ENCODE measurements at places on chromosomes 2 and 18.

DNA sequence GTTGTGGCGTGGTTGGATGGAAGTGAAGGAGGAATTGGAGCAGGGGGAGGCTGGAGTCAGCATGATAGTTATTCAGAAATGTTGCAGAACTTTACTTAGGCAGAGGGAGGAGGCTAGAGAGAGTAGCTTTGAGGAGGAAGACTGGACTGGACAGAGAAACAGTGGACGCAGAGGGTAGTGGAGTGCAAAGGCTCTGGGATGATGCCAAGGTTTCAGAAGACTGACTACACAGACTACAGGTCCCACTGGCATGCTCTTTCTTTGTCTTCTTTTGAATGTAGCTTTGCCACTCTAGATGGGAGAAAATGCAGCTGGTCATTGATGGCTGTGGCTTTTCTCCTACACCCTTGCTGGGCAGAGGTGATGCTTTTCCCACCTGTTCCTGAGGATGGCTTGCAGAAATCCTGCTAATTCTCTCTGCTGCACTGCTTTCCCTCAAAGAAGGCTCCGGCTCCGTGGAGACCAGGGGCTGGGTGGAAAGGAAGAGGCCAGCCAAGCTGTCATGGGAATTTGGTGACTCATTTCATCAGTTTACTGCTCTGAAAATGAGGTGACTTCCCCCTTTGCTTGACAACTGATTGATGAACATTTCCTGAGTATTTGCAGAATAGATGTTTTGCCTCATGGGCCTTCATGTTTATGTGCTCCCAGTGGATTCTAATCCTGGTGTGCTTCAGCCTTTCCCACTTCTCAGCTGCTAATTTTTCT, 42.4 kb downstream of the MEIS1 start:
- no peak for DNase-seq

DNA sequence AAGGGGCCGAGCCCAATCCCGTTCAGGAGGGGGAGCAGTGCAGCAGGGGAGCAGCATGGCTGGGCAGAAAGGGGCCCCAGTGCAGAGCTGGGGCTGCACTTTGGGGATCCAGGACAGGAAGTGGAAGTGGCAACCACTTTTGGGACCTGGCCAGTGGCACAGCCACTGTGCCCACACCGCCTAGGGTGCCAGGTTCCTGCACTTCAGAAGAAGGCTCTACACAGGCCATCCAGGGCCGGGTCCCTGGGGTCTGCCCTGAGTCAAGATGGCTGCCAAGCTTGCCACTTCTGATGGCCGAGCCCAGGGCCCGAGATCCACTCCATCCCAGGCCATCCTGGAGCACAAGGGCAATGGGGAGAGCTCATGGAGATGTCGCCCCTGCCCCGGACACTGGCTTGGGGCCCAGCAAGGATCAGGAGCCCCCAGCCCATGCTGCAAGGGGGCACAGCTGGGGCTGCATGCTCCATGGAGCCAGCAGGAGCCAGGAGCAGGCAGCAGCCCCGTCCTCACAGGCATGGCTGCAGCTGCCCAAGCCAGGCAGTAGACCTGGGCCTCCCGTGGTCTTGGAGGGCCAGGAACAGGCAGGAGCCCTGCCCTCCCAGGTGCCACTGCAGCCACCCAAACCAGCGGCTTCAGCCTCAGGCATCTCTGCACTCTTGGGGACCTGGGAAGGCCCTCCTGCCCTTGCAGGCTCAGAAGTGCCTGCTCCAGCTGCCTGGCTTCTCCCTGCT, 35.0 kb upstream of the ID2 start:
- no peak for DNase-seq

- DNase-seq, result no peak
Measured at GRCh38 chr2:215698566-215698965, 262.7 kb upstream of the FN1 start.

DNA sequence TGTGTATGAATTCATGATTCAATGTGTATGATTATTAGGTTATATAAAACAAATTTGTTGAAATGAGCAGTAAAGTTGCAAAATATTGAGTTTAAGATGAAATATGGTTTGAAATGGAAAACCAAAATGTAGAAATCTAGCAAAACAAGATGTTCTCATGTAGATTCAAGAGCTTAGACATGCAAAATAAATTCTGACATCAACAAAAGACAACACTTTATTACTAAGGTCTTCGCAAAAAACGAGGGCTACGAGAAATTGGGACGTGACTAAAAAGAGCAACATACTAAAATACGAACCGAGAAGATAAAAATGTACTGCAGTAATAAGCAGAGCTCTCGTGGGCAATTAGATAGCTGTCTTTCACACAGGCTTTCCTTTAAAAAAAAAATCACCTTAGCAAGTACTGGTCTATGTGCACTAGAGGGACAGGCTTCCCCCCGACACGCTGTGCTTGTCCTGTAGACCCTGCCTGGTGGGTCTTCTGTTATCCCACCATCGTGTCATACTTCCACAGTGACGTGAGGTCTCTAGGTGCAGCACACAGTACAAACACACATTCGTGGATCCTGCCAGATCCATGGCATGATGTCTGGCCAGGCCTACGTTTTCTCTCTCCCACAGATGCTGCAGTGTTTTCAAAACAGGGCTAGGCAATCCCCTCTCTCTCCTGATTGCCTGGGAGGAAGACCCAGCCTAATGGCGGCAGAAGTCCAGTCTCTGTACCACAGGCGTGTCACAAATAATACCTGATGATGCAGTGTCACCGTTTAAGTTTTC, 240.8 kb downstream of the TCF4 start:
- no peak for DNase-seq

GRCh38 chr2:200650195-200650594, 64.4 kb downstream of the AOX1 start:
- DNase-seq, result no peak

DNA sequence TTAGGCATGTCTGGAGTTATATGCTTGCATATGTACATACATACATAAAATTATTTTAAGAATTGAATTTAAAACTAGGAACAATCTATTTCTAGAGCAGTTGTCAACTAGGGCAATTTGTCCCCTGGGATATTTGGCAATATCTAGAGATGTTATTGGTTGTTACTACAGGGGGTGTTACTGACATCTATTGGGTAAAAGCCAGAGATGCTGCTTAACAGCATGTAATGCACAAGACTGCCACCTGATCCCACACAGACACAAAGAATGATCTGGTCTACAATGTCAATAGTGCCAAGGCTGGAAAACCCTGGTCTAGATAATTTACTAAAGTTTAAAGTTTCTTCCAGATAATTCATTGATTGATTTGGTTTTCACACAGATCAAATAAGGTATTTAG, 185.3 kb downstream of the NYAP2 start:
- DNase-seq, result peak; percentile 56

Measured in NCI-H1417 (cell line).